8988T (cell line): ENCODE measurements at places on chromosomes 7 and 10.
A peak's percentile ranks its signal among the peaks of the same experiment; 100 is the strongest.

DNA sequence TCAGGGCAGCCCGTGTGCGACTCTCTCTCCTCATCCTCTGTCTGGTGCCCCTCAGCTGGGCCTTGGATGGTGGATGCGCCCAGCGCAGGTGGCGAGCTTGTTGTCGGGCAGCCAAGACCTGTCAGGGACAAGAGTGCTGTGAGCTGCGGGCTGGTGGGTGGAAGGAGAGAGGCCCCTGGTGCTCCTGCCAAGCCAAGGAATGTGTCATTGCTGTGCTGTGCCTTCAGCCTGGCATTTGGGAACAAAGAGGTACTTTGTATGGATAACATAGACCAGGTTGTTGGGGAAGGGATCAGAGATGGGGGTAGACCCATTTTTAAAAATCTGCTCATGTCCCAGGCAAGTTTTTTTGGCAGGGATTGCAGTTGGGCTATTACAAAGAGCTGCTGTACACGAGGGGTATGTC is 120.9 kb downstream of the PKD1L1 start:
- no peak for DNase-seq

- no peak for DNase-seq
These were observed 225.8 kb downstream of the MAD1L1 start for GRCh38 chr7:2006921-2007381.

- peak; percentile 78 for DNase-seq
These were observed 11.9 kb downstream of the FLNC start for GRCh38 chr7:128841921-128842673.

- no peak for DNase-seq
These were observed 34.2 kb downstream of the TCERG1L start for GRCh38 chr10:131277278-131277677.

- no peak for DNase-seq
These were observed 125.7 kb downstream of the OAT start for GRCh38 chr10:124292911-124293615.
